LHCN-M2 (cell line): ENCODE measurements at places on chromosomes 13 and 19. TPM values are rescaled to one million over a fixed set of nuclear protein-coding genes. Genes with fewer than 3 reads are reported as not detected.

GRCh38 chr13:48511621-48512230 lies 21.2 kb downstream of the RCBTB2 start:
- peak; percentile 36 for DNase-seq

GRCh38 chr13:73142071-73142470 lies 83.3 kb downstream of the KLF5 start:
- no peak for DNase-seq

The TUBA3C gene
- total RNA-seq: not detected in 2 replicates

DNA sequence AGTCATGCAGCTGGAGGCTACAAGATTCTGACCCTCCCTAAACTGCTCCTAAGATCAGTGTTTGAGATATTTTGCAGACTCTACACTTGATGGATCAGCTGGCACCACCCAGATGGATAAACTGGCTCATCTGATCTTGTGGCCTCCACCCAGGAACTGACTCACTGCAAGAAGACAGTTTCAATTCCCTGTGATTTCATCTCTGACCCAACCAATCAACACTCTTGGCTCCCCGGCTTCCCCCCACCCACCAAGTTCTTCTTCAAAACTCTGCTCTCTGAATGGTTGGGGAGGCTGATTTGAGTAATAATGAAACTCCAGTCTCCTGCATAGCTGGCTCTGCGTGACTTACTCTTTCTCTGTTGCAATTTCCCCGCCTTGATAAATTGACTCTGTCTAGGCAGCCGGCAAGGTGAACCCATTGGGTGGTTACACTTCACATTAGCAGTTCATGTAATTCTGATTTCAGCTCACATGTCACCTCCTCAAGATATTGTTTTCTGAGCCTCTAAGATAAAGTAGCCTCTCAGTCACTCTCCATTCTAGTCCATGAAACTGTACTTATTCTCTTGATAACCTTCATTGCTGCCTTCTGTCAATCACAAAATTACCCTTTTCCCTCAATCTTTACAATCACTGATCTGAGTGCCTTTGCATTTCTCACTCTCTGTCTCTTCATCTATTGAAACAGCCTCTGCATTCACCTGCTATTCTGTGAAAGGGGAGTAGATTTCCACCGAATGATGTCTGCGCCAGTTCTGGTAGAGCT lies 9.9 kb upstream of the FPR3 start:
- peak; percentile 88 for DNase-seq

The OR7C1 gene
- 0.06 and 0.23 TPM in 2 replicates for total RNA-seq

GRCh38 chr19:677201-677600 lies 1.0 kb downstream of the FSTL3 start:
- DNase-seq: peak; percentile 87

- peak; percentile 26 for DNase-seq
Measured at GRCh38 chr13:93388701-93389100, 162.1 kb downstream of the GPC6 start.

The PTBP1 gene
- 425 and 475 TPM in 2 replicates for total RNA-seq

- DNase-seq: no peak
Measured at GRCh38 chr19:18306888-18307260, 16.0 kb downstream of the LSM4 start.

DNA sequence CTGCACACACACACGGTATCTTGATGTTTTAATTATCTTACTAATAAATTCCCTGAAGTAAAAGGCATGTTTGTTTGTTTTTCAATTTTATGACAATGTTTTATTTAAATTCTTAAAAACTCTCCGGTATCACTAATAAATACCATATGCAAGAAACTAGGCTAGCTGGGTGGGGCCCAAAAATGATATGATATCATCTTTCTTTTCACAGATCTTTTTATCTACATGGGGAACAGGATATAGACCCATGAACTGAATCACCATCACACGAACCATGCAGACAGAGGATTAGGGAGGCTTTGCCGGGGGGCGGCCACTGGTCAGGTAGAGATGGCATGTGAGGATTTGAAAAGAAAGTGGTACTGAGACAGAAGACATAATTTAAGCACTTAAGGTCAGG lies 266.4 kb downstream of the ENOX1 start:
- no peak for DNase-seq

DNA sequence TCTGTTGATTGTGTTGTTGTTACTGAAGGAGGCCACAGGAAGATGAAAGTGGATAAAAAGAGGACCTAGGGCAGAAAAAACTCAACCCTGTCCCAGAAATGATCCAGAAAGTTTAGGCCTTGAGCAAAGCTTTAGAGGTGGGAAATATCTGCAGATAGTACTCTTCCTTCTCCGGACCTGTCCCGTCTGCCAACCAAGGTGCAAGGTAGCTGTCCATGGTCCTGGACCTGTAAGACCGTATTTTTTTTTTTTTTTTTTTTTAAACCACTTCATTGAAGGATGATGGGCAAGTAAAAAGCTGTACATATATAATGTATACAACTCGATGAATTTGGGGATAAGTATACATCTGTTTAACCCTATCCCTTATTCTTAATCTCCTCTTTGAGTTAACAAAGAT lies 225.9 kb downstream of the OLFM4 start:
- DNase-seq: no peak

The ZNF799 gene
- 4.3 and 4.9 TPM in 2 replicates for total RNA-seq

The PCDH20 gene
- total RNA-seq: not detected in 2 replicates

DNA sequence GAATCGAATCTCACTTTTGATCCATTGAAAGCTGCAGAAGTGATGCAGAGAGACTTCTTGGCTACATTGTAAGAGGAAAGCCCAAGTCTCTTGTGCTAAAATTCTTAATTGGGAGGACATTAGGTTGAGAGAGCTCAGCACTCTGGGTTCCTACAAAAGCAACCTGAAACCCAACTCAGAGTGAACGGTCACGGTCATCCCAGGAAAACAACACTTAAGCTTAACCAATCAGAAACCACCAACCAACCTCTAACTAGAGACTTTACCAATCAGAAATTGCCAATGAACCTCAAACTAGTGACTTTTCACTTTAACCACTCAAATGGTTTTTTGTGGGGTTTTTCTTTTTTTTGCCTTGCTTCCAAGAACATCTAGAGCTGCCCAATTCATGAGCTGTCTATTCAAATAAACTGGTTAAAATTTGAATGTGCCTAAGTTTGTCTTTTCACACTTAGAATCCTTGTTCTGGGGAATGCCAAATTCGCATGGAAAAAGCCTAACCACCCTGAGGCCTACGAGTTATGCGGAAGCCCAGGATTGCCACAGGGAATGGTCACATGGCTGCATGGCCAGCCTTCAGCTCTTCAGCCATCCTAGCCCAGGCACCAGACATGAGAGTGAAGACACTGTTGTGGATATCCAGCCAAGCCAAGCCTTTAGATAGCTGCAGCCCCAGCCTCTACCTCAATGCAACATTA lies 17.8 kb upstream of the CLN5 start:
- DNase-seq: no peak

DNA sequence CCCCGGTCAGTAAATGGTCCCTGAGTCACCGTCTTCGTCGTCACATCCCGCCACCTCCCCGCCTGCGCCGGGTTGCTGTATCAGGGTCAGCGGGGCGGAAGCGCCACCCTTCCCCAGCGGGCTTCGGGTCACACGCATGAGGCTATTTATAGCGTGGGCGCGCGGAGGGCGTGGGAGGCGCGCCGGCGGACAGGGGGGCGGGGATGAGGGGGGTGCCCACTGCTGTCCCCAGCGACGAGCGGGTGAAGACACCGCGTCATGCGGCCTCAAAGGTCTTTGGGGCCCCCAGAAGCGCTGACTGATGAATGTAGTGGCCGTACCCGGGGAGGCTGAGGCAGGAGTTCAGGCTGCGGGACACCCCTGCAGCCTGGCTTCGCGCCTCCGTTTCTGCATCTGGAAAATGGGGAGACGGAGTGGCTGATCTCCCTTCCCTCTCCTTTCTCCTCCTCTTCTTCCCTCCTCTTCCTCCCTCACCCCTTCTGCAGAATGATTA lies 7.9 kb downstream of the UNC13A start:
- DNase-seq: peak; percentile 46

The RFX1 gene
- total RNA-seq: 2.2 and 2.5 TPM in 2 replicates

- no peak for DNase-seq
Measured at GRCh38 chr19:5767949-5768348, 16.6 kb downstream of the PRR22 start.

The MAST3 gene
- 2.2 and 2.4 TPM in 2 replicates for total RNA-seq

The C19orf73 gene
- 1.1 and 3.1 TPM in 2 replicates for total RNA-seq

- no peak for DNase-seq
Measured at GRCh38 chr13:58165617-58166016, 534.1 kb downstream of the PCDH17 start.

DNA sequence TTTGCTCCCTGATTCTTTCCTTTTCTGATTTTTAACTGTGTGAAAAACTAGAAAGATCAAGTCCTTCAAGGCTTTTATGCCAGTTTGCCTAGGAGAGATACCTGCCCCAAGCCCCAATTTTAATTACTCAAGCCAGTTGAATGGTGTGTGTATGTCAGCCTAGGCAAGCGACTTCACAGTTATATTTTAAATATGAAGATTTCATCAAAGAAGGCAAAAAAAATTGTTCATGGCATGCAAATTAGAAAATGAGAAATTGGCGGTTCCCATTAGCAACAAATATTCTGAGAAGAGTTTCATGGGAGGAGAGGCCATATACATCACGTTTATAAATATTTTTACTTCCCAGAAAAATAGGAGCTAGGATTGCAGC lies 167.6 kb downstream of the SLC7A1 start:
- DNase-seq: no peak

DNA sequence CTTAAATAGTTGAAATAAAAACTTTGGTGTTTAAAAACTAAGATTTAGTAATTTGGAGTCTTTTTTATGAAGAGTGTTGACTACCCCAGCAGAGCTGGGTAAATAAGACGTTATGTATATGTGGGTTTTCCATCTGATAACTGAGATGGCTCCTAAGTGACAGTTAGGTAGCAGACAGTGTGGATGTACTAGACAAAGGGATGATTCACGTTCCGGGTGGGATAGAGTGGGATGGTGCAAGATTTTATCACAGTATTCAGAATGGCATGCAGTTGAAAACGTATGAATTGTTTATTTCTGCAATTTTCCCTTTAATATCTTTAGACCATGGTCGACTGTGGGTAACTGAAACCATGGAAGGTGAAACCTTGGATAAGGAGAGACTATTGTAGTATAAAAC lies 50.4 kb downstream of the NAA16 start:
- DNase-seq: no peak

- DNase-seq: no peak
Measured at GRCh38 chr13:63999614-64000305, 2584.1 kb upstream of the PCDH20 start.

DNA sequence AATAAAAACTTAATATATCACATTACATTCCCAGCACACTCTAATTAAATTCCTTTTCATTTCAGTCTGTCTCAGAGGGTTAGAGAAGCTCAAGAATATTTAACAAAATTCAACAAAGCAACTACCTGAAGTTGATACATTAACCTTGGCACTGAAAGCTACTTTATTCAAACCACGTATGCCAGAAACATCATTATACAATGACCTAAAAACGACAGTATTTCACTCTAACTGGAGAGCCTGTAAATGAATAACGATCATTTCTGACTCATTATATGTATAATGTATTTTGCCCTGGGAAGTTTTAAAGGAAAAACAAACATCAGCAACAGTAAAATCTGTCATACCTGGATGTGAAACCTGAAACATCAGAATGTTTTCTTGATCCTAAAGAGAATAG lies 270.1 kb downstream of the SLITRK5 start:
- no peak for DNase-seq

The MADCAM1 gene
- 0.19 and 0.23 TPM in 2 replicates for total RNA-seq

- DNase-seq: no peak
Measured at GRCh38 chr19:2041433-2041682, 9.7 kb downstream of the MKNK2 start.

The ZNF709 gene
- total RNA-seq: 2.2 and 3.2 TPM in 2 replicates

DNA sequence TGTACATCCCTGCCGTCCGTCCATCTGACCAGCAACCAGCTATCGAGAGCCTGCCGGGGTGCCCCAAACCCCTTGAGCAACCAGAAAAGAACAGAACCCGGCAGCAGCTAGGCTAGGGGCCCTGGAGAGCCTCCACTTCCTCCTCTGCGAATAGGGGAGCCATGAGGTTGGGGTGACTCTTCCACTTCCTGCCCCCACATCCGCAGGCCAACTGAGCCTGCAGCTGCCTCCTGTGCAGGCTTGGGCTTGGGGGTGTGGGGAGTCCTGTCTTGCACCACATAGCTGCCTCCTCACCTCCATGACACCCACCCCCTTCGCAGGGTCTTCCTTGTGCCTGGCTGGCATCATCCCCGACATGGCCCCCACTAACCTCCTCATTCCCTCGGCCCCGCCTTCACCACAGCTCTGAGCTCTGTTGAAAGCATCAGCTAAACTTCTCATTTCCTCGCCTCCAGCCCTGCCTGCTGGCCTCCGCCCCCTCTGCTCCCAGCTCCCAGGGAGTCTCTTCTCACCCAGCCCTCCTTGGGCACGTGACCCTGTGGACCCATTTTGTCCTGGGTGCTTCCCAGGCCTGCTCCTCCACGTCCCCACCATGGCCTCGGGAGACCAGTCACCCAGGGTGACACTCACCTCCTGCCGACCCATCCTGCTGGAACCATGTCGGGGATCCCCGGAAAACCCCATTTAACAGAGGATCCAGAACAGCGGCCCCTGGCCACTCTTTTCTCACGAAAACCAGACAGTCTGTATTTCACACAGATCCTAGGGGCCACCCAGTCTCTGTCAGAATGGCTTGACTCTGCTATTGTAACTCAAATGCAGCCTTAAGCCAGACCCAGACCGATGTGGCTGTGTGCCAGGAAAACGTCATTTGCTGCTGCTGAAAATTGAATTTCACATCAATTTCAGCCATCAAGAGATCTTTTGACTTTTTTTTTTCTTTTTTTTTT lies 50.4 kb downstream of the MYO9B start:
- DNase-seq: no peak

DNA sequence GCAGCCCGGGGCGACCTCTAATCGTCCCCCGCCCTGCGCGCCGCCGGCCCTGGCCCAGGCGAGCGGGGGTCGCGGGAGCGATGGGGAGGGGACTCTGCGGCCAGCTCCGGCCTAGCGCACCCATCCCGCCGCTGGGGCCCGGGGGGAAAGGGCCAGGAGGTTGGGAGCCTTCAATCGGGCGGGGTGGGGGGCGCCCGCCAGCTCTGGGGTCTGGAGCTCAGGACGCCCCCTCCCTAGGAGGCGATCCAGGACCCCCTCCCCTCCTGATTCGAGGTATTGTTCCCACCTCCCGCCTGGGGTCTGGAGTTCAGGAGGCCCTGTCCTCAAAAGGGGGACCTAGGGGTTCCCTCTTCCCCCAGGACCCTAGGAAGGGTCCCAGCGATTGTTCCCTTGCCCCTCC lies 430 bp downstream of the ZNF358 start:
- DNase-seq: no peak

The NRTN gene
- total RNA-seq: not detected in 2 replicates

- no peak for DNase-seq
Measured at GRCh38 chr19:13100841-13101589, 1.6 kb downstream of the LYL1 start.

The LILRB1 gene
- total RNA-seq: not detected in 2 replicates

The PRR22 gene
- total RNA-seq: 2.0 and 2.9 TPM in 2 replicates

The ZNF534 gene
- total RNA-seq: not detected in 2 replicates

The ZNF492 gene
- total RNA-seq: not detected in 2 replicates

- DNase-seq: no peak
Measured at GRCh38 chr13:106466691-106467426, 68.6 kb downstream of the EFNB2 start.

GRCh38 chr19:31718032-31718431 lies 368.8 kb upstream of the TSHZ3 start:
- peak; percentile 13 for DNase-seq

The MYH14 gene
- total RNA-seq: not detected in 2 replicates

The TOMM40 gene
- total RNA-seq: 154 and 190 TPM in 2 replicates
